ENCODE measurements at places on chromosomes 4 and X.

GRCh38 chrX:15398874-15399273 is 14.7 kb upstream of the VEGFD start:
- DNase-seq, result no peak

GRCh38 chr4:16205298-16206164 is 20.7 kb downstream of the TAPT1 start:
- DNase-seq, result peak; percentile 33

- DNase-seq, result no peak
Observed at GRCh38 chr4:61741327-61742096, 541.4 kb downstream of the ADGRL3 start.

- DNase-seq, result no peak
Observed at GRCh38 chr4:165222651-165222994, 15.3 kb downstream of the KLHL2 start.

- DNase-seq, result no peak
Observed at GRCh38 chr4:4789462-4789861, 70.0 kb upstream of the MSX1 start.

DNA sequence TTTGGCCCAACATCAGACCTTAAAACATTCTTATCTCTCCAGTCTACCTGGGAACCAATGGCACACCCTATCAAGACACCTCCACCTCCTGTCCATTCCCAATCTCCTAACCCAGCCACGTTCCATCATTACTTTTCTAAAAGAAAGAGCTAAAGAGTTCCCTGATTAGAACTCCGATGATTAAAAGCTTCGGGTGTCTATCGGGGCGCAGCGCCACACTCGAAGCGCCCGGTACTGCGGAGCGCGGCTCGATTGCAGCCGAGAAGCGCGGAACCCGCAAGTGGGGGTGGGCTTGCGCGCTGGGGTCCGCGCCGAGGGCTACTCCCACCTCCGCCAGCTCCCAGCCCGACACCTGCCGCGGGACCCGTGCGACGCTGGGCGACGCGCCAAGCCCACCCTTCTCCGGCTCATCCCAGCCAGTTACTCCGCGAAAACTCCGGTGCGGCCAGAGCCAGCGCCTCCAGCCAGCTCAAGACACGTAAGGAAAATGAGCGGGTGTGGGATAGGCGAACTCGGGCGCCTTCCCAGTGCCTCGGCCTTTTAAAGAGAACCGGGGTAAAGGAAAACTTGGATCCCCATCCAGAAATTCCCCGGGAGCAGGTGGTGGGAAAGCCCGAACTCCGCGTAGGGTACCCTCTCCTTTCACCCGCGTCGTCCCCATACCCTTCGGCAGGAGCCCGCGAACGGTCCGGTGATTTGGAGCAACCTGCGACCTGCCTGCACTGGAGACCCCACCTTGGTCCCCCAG is 593 bp downstream of the NPY1R start:
- DNase-seq, result no peak

- no peak for DNase-seq
Observed at GRCh38 chr4:112894951-112895350, 154.5 kb upstream of the ANK2 start.

- no peak for DNase-seq
Observed at GRCh38 chrX:100830547-100830946, 10.4 kb downstream of the CSTF2 start.

GRCh38 chr4:11765849-11766453 is 337.3 kb upstream of the HS3ST1 start:
- no peak for DNase-seq

- no peak for DNase-seq
Observed at GRCh38 chr4:23857367-23857959, 32.4 kb downstream of the PPARGC1A start.

DNA sequence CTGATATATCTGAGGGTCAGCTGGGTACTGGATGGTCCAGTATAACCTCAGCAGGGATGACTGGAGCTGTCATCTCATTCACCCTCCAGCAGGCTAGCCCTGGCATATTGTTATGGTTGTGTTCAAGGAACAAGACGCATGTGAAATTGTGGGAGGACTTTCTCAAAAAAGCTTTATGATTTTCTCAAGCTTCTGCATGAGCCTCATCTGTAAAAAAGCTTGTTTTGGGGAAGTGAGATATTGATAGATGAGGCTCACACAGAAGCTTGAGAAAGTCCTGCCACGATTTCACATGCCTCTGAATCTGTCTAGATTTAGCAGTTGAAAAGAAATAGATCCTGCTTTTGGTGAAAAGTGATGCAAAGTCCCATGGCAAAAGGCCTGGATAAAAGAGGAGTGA is 93.4 kb downstream of the SPCS3 start:
- no peak for DNase-seq

DNA sequence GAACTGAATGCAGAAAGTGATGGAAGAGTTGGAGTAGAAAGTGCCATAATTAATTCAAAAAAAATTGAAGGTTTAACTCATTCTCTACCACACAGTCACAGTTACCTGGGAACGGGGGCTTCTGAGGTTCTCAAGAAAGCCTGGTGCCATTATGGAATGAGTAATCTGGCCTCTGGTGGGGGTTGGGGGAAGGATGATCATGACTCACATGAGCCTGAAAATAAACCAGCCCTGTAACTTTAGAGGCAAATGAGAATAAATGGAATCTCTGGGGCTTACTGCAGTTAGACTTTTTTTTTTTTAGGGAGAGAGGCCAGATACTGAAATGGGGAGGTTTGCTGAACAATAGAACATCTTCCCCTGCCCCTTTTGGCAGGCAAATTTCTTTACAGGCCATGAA is 55.3 kb downstream of the SOD3 start:
- no peak for DNase-seq

DNA sequence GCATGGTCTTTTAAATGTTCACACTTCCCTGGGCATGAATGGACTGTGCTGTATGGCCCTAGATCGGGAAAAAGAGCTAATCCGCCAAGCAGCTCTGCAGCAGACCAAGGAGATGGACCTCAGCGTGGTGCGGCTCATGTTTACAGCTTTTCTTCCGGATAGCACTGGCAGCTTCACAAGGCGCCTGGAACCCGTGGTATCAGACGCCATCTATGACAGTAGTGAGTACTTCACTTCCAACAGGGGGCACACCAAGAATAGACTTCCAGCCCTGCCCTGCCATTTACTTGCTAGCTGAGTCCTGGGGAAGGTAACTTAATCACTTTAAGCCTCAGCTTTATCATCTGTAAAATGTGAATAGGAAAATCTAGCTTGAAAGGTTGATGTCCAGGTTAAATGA is 77.7 kb downstream of the NFKB1 start:
- DNase-seq, result no peak

GRCh38 chr4:37780444-37781130 is 45.9 kb upstream of the PGM2 start:
- DNase-seq, result peak; percentile 52

DNA sequence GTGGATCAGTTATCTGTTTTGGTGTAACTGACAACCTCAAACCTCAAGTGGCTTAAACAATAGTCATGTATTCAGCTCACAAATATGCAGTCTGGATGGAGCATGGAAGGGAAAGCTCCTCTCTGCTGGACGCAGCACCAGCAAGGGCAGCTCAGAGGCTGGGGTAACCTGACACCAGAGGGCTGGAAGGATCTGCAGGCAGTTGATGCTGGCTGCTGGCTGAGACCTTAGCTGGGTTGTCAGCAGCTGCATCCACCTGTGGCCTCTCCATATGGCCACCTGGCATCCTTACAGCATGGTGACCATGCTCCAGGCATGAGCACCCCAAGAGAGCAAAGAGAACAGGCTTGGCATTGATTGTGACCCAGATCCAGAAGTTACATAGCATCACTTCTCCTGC is 46.7 kb downstream of the ENPP6 start:
- DNase-seq, result no peak

DNA sequence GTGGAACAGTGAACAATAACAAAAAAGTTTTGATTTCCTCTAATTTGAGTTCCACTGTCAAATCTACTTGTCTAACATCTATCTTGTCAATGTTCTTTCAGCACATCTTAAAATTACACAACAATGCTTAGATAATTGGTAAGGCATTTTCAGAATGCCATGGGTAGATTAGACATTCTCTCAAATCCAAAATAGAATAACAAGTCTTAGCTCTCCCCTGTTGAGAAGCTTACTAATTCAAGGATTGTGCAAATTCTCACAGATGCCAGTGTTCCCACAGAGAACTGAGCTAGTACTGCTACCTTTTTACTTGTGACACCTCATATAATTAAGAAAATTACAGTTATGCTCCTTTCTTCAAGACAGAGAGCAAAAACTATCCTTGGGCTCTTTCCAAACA is 2442.0 kb downstream of the PCDH7 start:
- no peak for DNase-seq

- DNase-seq, result no peak
Observed at GRCh38 chrX:114787061-114787460, 203.2 kb downstream of the HTR2C start.

DNA sequence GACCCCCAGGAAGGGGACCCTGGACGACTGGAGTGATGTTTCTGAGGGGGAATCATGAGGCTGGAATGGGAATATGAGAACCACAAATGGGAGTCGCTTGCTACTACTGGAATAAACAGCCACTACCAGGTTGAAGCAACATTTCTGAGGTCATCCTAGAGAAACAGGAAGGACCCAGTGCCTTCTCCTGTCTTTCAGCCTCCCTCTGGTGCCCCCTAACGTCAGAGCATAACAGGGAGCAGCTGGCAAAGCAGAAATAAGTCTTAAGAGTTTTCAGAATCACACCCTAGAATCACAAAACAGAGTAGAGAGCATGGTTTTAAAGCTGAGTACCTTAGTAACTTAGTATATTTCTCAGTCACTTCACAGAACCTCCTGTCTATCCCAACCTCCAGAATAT is 347.8 kb upstream of the PITX2 start:
- DNase-seq, result no peak

DNA sequence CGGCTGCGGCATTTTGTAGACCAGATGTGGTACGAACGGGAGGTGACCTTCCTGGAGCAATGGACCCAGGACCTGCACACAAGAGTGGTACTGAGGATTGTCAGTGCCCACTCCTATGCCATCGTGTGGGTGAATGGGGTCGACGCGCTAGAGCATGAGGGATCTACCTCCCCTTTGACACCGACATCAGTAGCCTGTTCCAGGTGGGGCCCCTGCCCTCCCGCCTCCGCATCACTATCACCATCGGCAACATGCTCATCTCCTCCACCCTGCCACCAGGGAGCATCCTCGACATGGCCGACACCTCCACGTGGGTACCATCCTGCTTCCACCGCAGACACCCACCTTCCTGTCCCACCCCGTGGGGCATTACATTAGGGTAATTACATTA is 46.2 kb downstream of the SMARCA5 start:
- DNase-seq, result peak; percentile 19

DNA sequence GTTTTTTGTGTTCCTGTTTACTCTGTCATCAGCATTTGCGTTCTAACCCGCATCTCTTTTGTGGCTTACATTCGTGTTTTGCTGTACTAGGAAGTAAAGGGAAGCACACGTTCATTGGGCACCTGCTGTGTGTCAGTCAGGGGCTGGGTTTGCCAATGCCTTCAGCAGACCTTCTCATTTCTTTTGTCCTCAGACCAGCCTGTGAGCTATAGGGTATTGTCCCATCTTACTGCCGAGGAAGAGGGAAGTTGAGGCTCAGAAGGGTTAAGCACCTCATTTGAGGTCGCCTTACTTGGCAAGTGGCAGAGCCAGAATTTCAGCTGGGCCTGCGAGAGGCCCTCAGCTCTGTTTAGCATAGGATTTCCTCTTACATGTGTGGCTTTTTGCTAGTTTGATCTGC is 8.7 kb downstream of the TBC1D14 start:
- DNase-seq, result peak; percentile 33

DNA sequence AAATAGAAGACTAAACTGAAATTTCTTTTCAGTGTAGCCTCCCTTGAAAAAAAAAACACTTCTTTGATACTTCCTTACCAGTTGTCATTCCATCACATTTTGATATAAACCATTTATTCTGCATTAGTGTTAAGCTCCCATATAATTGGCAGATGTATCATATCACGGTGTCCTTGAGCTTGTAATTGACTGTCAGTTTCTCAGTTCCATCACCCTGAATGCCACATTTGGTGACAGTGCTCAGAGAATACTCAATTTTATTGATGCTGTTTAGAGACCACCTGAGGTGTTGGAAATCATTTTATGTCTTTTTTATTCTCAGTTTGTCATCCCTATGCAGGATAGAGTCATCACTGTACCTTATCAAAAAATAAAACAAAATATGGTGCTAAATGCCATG is 1528.2 kb downstream of the RAPGEF2 start:
- DNase-seq, result no peak

- no peak for DNase-seq
Observed at GRCh38 chrX:12309040-12309743, 170.9 kb downstream of the FRMPD4 start.

- peak; percentile 90 for DNase-seq
Observed at GRCh38 chr4:973431-974397, at the start of gene DGKQ. TSS of gene DGKQ (minus strand) at chr4:973569. CDS start at chr4:973482, 87 bp downstream.

DNA sequence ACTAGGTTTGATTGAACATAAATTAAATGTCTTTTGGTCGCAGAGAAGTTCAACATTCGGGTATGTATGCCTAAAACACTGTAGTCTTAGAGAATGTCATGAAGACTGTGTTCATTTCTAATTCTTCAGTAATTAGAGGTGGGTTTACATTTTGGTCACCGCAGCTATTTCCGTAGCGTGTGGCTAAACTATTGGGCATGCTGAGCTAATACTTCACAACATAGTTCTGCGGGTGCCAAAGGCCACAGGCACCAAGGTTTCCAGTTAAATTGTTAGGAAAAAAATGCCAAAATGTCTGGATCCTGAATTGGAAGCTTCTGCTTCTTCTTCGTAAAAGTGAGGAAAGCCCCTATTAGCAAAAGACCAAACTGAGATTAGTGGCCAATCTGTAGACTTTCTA is 25.1 kb downstream of the SMIM31 start:
- DNase-seq, result no peak

- DNase-seq, result no peak
Observed at GRCh38 chr4:108044951-108045686, 55.4 kb downstream of the HADH start.

GRCh38 chr4:106875340-106875739 is 160.8 kb downstream of the DKK2 start:
- no peak for DNase-seq

DNA sequence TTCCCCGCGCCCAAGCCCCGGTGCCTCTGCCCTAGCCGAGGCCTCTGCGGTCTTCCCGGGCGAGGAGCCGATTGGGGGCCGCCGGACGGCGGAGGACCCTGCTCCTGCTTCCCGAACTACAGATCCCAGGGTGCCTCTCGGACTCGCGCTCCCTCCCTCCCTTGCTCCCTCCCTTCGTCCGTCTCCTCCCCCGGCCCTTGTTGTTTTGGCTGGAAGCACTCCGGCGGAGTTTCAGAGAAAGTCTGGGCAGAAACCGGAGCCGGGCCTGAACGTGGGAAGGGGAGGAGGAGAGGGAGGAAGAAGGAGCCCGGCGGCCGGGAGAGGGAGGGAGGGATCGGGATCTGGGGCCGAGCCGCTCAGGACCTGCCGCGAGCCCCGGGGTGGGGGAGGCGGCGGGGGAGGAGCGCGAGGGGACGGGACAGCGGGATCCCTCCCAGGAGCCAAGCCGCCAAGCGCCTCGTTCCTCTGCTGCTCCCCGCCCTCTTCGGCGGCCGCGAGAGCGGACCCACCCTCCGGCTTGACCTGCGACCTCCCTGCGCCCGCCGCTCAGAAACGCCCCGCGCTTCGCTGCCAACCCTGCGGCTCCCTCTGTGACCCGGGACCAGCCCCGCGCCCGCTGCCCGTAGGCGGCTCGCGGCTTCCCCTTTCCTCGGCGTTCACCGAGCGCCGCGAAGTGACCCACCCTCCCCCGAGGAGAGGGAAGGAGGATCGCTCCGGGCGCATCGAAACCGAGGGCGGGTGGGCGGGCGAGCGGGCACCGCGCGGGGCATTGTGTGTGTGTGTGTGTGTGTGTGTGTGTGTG is 496 bp upstream of the GAB1 start:
- DNase-seq, result peak; percentile 5

- no peak for DNase-seq
Observed at GRCh38 chr4:53776141-53776540, 184.9 kb upstream of the LNX1 start.

Data from CD4-positive, alpha-beta T cell treated with Interleukin-15 for 4 hours (primary cell).